NCI-H2171 (cell line): ENCODE measurements at places on chromosomes 3 and 15.

GRCh38 chr3:102182162-102182561 lies 252.7 kb upstream of the ZPLD1 start:
- DNase-seq, result no peak

DNA sequence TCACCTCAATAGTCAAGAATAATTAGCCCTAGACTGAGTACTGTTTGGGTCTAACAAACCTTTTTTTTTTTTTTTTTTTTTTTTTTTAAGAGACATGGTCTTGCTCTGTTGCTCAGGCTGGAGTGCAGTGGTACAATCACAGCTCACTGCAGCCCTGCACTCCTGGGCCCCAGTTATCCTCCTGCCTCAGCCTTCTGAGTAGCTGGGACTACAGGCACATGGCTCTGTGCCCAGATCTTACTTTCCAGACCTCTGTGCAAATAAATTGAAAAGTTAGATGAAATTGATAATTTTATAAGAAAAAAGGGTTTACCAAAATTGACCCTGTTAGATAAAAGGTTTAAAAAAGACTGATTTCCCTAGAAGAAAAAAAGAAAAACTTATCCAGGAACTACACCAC lies 79.0 kb downstream of the NR2E3 start:
- no peak for DNase-seq

DNA sequence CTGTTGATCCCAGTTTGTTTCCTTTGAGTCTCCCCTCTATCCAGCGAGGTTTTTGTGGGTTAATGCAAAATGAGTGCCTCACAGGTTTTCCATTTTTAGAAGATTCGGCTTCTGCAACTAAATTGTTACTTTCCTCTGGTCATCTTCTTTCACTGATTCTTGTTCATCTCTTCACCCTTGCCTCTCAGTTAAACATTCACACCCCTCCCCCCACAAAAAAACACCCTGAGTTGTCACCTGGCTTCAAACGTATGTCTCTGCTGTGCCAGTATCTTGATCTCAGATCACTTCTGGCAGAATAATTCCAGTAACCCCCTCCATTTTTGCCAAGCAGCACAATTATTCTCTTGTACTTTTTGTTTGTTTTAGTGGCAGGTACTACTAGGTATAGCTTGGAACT lies 12.3 kb upstream of the CLDN16 start:
- DNase-seq, result no peak

- DNase-seq, result no peak
Observed at GRCh38 chr3:109696932-109697331, 359.6 kb upstream of the DPPA4 start.
